ENCODE measurements at places on chromosomes 16 and 17.

DNA sequence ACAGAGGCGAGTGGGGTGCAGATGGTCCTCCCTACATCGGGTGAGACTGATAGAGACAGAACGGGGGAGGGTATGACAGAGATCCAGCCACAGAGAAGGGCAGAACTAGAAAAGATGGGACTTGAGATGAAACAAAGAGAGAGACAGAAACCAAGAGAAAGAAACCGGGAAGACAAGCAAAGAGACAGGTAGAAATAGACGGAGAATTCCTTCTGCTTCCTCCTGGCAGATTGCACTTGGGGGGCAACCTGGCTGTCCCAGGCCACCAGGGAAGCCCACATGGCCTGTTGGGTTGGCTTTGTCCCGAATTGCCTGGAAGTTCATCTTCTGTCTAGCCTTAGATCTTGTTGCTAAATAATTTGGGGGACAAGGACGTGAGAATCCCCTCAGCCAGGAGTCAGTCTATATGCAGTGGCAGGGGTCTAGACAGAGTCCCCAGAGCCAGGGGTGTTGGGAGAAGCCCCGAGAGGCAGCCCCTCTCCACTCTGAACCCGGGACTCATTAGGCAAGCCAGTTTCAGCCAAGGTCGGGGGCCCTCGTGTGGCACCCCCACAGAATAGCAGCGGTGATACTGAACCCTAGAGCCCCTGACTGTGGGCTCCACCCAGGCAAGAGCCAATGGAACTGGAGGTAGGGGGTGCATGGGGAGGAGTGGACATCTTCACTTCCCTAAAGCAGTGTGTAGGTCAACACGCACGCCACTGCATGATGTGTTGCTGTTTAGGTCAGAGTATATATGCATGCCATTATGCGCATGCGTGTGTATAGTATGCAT is 627 bp upstream of the TSPOAP1 start:
- DNase-seq: no peak

GRCh38 chr16:62701426-62701825 is 665.2 kb upstream of the CDH8 start:
- DNase-seq: no peak

DNA sequence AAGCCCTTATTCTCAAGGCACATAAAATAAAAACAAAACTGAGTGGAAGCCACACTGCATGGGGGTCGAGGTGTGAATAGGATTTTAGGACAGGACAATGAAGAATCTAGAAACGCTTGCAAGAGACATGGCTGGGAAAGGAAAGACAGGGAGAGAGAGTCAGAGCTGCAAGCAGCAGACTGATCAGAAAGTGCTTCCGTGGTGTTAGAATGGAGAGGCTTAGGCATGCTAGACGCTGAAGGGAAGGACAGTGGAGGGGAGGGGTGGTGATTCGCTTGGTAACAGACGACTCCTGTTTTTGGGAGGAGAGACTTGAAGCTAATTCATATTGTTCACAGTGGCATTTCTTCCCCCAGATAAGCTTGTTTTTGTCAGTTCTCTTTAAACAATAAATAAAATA is 173.5 kb downstream of the AIPL1 start:
- DNase-seq: no peak

DNA sequence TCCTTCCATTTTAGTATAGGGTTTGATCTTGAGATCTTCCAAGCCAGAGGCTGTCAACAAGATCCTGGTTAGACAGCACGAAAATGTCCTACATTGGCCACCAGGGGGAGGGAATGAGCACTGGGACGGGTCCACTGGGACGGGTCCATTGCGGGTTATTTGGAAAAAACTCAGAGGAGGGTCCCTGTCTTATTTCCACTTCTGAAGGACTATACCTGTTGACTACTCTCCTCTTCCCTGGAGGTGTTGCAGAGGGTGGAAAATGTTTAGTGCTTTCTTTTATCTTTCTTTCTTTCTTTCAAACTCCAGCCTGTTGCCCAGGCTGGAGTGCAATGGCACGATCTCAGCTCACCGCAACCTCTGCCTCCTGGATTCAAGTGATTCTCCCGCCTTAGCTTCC is 2.5 kb downstream of the TTLL6 start:
- peak; percentile 68 for DNase-seq

GRCh38 chr17:17770632-17771044 is 66.1 kb downstream of the SREBF1 start:
- DNase-seq: no peak

DNA sequence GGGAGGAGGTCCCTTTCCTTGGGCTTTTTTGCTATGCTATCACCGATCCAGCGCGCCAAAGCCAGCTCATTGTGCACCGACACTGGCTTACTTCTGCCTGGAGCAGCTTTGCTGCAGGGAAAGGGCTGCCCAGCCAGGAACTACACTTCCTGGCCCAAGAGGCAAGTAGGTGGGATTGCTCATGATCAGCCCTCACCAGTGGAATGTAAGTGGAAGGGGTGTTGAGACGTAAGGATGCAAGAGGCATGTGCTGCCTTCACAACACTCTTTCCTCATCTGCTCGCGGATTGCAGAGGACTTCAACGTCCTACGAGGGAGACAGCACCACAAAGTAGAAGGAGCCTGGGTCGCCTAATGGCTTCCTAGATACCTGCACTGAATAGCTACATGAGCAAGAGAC is 104.3 kb upstream of the FOXF1 start:
- DNase-seq: no peak

DNA sequence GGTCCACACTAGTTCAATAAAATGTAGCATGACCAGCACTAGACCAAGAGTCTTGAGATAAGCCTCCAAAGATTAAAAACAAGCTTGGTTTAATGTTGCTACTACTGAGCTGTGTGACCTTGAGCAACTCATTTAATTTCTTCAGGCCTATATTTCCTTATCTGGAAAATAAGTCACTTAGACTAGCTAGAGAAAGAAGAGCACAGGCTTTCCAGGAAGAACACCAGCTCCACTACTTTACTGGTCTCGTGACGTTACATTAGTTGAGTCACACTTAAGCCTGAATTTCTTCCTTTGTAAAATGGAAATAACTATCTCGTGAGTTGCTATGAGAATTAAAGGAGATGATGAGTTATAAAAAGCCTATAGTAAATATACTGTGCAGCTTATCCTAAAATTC is 5.4 kb downstream of the HELZ start:
- DNase-seq: peak; percentile 71

GRCh38 chr17:51056813-51057510 is 63.7 kb downstream of the SPAG9 start:
- peak; percentile 64 for DNase-seq

DNA sequence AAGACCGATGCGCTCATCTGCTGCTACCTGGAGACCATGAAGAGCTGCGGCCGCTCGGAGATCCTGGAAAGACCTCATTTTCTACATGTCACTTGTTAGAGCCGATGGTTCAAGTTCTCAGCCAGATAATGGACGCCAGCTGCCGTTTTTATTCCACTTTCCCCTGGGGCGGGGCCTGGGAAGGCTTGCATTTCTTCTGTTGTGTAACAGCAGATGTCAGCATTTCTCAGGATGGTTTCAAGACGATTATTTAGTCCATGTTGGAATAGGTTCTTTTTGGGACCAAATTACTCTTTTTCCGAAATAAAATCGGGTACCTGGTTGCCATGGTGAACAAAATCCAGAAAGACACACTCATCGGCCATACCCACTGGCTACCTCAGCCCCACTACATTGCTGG is 1418.3 kb downstream of the CDH11 start:
- DNase-seq: peak; percentile 34

DNA sequence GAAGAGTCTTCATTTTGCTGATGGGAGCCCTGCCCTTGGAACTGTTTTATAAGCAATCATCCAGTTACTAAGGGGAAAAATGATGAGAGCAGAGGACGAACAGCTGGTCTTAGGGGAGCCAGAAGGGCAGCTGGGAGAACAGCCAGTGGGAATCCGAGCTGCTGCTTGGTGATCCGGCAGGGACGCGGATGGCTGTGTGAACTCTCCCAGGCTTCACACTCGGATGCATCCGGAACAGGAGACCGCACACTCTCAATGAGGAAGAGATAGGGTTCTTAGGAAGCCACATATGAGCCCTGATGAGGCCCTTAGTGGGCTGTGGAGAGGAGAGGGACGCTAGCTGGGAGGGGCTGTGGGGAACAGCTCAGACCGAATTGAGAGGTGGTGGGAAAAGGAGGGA is 5.0 kb upstream of the CACNG5 start:
- DNase-seq: no peak

DNA sequence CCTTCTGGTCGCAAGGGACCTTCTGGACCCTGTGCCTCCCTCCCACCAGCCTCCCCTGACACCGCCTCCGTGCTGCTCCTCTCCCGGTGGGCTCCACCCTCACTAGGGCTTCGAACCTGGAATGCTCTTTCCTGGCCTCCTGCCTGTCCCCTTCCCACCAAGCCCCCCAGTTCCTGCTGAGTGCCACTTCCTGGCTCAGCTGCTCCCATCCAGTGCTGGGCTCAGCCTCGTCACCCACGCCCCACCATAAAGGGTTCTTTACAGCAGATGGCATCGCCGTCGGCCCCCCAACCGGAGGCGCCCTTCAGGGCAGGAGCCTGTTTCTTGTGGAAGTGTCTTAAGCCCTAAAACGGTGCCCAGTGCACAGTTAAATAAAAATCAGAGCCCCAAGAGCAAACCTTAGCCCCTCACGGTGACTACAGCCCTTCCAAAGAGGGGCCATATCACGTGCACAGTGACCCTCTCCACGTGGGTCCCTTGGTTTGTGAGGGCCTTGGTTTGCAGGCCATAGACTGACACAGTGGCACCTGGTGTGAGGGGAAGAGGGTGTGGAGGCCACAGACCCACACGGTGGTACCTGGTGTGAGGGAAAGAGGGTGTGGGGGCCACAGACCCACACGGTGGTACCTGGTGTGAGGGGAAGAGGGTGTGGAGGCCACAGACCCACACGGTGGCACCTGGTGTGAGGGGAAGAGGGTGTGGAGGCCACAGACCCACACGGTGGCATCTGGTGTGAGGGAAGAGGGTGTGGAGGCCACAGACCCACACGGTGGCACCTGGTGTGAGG is 111.4 kb downstream of the METRNL start:
- DNase-seq: no peak

DNA sequence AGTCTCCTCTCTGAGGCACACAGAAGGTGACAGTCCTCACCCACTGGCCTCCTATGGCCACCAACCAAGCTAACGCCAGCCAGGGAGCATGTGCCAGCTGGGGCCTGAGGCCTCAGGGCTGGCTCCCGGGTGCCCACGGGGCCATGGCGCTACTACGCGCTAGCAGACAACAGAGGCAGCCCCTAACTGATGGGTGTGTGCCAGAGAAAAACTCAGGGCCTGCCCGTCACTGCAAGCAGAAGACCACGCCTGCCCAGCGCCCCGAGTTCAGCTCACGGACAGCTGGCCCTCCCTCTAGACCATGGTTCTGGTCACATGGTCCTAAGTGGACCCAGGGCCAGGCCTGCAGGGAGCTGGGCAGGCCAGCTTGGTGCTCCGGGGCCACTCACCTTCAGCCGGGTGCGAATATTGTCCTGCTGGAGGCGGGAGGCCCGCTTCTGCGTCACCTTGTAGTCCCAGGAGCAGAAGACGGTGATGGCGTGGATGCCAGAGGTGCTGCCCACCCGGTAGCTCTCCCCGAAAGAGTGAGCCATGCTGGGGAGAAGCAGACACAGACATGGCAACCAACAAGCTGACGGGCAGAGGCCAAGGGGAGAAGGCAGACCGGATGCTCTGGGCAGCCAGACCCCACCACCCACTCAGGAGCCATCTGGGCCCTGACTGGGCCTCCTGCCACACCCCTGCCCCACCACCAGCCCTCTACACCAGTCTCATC is 6.2 kb downstream of the TMC6 start:
- DNase-seq: no peak

- DNase-seq: no peak
Measured at GRCh38 chr16:55943267-55943666, 68.1 kb upstream of the CES5A start.

DNA sequence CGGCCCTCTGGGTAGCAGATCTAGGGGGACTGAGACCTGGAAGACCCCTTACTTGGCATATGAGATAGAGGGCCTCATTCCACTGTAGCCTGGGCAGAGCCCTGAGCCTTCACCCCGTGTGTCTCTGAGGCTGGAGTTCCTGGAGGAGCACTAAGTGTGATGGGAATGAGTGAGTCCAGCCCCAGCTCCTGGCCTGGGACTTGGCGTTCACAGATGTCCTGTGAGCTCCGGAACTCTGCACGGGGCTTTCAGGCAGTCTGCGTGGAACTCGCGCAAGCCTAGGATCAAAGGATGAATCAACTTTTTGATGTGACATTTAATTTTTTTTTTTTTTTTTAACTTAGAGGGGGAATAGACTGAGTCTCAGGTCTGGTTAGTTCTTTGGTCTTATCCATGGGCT is 1.8 kb downstream of the NKD1 start:
- no peak for DNase-seq

DNA sequence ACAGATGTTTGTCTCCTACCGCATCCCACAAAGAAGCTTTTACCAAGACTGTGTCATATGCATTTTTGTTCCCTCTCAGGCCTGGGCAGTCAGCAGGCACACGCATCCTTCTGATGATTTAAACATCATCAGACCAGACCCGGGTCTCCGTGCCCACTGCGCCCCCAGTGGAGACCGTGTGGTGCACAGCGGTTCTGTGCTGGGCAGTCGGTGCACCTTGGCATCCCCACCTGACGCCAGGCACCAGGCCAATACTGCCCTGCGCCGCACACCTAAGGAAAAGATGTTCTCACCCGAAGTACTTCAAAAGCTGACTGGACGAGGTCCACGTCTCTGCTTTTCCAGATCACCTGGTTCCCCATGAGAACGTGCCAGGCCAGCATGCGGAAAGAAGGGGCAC is 10.6 kb upstream of the PLD6 start:
- no peak for DNase-seq

DNA sequence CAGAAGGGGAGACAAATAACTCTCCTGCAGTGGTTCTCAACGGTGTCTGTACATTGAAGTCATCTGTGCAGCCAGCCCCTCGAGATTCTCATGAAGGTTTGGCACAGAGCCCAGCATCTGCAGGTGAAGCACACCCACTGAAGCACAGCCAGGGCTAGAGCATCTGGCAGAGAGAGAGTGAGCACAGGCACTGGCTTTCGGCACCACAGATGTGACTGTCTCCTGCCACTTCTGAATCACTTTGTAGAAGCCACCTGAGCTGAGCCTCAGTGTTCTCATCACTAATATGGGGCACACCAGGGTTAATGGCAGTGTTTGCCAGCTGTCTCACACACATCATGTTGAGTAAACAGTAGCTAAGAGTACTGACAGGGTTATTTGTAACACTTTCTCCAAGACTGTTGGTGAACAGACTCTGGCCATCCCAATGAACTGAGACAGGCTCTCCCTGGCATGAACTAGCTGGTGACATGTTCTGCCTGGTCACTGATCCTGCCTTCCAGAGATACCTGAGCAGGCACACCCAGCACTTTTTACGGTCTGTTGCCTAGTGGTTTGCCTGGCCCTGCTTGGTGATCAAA is 10.9 kb downstream of the HSPB9 start:
- no peak for DNase-seq

- no peak for DNase-seq
Measured at GRCh38 chr17:77677211-77677610, 281.3 kb upstream of the TNRC6C start.

DNA sequence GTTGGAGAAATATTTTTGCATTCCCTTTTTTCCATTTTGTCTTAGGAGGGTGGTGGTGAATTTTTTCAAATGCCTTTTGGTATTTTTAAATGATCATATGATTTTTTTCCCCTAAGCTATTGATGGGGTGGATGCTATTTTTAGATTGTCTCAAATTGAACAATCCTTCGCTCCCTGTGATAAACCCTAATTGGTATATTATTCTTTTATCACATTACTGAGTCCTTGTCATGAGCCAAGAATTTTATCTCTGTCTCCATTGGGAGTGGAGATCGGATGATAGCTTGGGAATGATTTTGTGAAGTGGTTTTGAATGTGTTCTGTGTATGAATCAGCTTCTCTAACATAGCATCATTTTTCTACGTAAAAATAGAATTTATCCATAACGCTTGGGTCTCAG is 15.4 kb downstream of the NECAB2 start:
- no peak for DNase-seq

All from small intestine (tissue), 16 donors.